ENCODE measurements at places on chromosomes 4 and X.

DNA sequence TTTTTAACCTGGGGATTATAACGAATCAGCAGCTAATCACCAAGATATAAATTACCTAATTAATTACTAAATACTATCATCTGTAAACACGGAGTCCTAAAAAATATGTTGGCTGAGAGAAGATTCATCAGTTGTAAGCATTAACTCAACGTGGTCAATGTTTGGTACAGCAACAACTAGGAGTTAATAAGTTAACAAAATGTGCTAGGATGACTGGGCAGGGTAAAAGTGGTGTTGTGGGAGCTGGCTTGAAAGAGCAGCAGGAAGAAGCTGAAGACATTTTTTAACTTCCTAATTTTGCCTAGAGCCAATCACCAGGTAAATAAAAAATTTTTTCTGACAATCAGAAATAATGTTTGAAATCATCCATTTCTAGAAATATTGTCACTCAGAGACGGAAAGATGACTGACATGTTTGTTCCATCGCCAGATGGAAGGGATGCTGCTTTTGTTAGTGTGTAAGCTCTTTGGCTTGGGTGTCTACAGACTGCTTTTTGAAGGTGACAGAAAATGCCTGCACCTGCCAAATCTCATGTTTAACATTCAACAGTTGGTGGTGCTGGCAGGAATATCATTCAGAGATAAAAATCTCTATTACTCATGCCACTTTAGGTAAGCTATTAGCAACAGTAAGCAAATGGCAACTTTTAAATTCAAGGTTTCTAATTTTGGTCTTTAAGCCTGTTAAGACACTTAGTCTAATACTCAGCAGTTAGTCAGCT is 1126.9 kb downstream of the STPG2 start:
- no peak for DNase-seq

DNA sequence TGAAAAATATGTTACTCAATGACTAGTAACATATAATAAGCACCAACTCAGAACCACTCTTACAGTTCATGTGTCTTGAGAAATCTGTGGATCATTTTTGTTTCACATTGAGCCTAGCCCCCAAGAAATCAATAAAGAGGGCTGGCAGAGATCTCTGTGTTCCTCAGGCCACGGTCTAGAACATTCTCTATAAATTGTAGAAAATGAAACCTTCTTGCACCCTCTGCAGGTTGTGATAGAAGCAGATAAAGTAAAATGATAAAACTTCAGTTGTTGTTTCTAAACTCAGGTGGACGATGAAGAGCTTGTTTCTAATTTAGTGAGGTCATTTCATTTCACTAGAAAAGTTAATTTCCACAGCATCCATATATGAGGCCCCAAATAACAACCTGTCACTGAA is 182.7 kb downstream of the KIT start:
- DNase-seq = no peak

GRCh38 chrX:17459661-17460060 is 84.7 kb downstream of the NHS start:
- no peak for DNase-seq

- DNase-seq = no peak
These were observed 17.8 kb upstream of the TENM3 start for GRCh38 chr4:182225257-182225852.

DNA sequence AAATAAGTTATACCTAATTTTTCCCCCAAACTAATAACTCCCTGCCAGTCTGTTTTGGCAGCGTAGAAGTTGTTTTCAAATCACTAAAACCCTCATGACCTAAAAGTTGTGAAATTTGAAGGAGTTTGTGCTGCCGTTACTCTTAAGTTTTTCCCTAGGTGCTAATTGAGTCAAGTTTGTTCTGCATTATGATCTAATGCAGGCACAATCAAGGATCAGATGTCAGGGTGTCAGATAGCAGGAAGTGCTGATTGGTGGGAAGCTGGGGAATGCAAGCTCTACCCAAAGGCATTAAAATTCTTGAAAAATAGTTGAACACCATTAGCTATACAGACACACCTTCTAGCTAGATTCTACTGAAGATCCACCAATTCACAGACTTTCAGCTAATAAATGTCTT is 51.9 kb downstream of the ARX start:
- DNase-seq = no peak

- DNase-seq = no peak
These were observed 52.2 kb upstream of the ADGRG2 start for GRCh38 chrX:19174401-19175025.

DNA sequence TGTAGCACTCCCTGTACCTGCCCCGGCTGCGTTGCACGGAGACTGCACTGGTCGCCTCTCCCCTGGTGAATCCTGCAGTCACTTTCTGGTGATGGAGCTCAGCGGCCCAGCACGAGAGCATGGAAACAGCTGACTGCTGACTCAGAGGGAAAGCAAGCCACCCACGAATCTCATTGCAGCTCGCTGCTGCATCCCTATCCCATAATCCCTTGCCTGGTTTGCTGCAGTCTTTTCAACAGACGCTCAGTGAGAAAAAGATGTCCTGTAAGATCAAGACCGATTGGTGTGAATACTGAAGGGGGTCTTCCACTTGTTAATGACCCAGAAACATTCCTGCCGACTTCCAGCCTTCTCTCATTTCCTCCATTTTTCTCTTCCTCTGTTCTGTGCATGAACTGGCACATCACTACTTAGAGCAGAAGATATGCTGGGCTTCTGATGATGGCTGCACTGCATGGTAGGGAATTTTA is 52.9 kb downstream of the TRIM2 start:
- peak; percentile 52 for DNase-seq

DNA sequence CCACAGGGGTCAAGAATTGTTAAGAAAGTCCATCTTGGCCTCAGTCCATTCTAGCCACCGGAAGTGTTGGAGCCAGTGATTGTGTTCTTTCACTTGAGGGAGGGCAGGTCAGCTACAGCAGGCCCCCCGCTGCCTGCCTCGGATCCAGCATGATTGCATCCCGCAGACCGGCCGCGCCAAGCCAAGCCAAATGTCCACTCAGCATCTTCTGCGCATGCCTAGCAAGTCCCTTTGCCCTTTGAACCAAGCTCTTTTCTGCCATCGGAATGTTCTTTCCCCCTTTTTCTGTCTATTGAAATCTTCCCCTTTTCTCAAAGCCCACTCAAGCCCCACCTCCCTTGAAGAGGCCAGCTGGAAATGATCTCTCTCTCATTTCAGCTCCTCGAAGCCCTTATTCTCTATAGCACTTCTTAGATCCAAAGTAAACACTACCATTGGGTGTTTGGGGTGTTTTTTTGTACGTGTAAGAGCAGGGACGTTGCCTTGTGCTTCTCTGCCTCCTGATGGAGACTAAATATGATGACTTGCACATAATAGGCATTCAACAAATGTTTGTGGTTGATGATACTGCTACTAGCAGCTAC is 147.8 kb upstream of the BCOR start:
- DNase-seq = no peak

- DNase-seq = no peak
These were observed 62.5 kb downstream of the PPEF1 start for GRCh38 chrX:18769812-18770573.

DNA sequence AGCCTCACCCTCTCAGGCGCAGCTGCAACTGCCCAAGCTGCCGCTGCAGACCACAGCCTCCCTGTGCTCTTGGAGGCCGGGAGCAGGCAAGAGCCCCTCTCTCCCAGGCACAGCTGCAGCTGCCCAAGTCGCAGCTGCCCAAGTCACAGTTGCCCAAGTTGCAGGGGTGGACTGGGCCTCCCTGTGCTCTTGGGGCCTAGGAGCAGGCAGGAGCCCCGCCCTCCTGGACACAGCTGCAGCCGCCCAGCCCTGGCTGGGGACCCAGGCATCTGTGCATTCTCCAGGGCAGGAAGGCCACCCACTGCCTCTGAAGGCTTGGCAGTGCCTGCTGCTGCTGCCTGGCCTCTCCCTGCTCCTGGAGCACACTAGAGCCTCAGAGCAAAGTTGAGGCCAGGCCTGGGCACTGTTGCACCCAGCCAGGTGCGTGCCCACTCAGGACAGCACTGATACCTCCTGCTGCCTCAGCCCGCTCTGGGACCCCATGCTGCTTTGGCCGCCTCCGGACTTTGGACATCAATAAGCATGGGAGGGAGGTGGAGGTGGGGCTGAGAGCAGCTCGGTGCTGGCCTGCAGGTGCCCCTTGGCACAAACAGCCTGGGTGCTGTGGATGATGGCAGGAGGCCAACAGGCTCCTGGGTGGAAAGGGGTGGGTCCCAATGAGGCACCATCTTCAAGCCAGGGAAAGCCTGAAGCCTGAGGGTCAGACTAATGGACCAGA is 247.5 kb downstream of the PDGFC start:
- no peak for DNase-seq

DNA sequence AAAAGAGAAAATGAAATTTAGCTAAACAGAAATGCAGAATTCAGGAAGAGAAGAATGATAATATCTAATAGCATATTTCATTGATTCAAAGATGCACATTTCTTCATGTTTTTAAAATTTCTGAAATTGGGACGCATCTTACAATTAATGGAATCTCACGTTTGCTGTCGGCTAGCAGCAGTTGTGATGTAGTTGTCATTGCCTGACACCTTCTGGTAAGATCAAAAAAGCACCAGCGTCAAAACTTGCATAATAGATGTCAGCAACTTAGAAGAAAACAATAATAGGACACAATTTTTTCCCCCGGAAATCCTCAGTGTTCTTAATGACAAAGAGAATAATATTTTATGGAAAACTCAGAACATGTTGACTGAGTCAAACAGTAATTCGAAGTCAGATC is 29.8 kb upstream of the SLC7A3 start:
- no peak for DNase-seq

DNA sequence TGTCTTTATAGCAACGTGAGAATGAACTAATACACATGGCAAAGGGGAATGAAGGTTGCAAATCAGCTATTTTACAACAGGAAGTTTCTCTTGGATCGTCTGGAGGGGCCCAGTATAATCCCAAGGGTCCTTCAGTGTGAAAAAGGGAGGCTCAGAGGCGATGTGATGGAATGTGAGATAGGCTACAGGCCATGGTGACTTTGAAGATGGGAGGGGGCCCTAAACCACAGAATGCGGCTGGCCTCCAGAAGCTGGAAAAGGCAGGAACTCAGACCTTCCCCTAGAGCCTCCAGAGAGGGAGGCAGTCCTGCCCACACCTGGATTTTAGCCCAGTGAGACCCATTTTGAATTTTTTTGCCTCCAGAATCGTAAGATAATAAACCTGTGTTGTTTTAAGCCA is 69.4 kb upstream of the PGM2 start:
- no peak for DNase-seq

DNA sequence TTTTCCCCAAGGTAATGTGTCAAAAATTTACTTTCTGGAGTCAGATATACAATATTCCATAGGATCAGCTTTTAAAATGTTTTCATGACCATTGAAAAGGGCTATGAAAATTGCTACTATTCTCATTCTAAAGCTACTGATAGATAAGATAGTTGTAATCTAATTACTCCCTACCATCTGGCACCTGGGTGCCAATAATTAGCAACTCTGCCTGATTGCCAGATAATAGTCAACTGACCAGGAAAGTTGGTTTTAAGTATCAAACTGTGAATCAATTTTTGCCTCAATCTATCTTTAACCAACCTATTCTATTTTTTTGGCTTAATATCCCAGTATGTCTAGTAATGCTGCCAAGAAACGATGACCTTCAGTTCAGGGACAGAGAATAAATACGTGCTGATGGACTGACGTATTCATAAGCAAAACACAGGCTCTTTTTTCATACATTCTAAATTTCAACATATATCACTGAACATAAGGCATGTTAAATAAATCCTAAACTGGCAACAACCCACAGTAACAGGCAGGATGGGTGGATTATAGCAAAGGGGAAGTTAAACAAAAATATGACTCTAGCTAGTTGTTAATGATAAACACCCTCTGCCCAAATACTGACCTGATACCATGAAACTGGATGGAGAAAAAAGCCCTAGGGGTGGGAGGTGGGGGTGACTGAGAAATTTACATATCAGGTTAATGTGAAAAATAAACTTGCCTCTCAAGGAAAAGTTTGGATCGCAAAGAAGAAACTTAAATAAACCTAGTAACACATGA is 18.2 kb downstream of the SH3RF1 start:
- no peak for DNase-seq

Data from stimulated activated CD4-positive, alpha-beta T cell treated with anti-CD3 and anti-CD28 coated beads, Interleukin-1b, Interleukin-23, amount 100 ng/mL, for 48 hours (primary cell).